Pulmonary artery endothelial cell (primary cell): ENCODE measurements at places on chromosomes 1 and 21. TPM values are rescaled to one million over a fixed set of nuclear protein-coding genes. Genes with fewer than 3 reads are reported as not detected.

DNA sequence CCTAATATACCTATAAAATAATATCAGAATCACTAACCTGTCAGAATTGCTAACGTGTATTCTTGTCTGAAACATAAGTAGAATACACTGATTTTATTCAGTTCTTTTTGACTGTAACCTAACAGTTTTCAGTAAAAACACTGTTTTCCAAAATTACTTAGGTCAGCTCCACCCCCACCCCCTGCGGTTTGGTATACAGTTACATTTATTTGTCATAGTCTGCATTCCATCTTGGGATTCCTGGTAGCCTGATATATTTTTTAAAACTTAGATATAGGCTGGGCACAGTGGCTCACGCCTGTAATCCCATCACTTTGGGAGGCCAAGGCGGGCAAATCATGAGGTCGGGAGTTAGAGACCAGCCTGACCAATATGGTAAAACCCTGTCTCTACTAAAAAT is 19.8 kb upstream of the ABCD3 start:
- no peak for DNase-seq

- DNase-seq = no peak
Observed at GRCh38 chr1:107061886-107062285, 5.4 kb downstream of the PRMT6 start.

Gene RGS8
- total RNA-seq = not detected in 2 replicates

GRCh38 chr1:230123280-230124185 is 56.5 kb downstream of the GALNT2 start:
- DNase-seq = no peak
